Effector CD4-positive, alpha-beta T cell (primary cell): ENCODE measurements at places on chromosomes 1 and 21.

- DNase-seq, result no peak
Measured at GRCh38 chr1:182147136-182147820, 85.8 kb upstream of the ZNF648 start.

DNA sequence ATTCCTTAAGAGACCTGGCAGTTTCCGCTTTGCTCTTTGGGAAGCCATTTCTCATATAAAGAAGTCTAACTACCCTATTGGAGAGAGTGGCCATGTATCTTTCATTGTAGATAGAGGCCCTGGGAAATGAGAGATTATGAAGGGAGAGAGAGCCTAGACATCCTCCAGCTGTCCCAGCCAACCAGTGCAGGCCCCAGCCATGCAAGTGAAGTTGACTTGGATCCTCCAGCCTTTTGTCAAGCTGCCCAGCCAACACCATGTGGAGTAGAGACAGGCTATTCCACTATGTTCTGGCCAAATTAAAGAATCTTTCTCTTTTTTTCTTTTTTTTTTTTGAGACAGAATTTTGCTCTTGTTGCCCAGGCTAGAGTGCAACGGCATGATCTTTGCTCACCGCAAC, 7.1 kb upstream of the ANP32E start:
- DNase-seq, result no peak

- DNase-seq, result no peak
Measured at GRCh38 chr21:45290948-45291612, 3.4 kb upstream of the POFUT2 start.

DNA sequence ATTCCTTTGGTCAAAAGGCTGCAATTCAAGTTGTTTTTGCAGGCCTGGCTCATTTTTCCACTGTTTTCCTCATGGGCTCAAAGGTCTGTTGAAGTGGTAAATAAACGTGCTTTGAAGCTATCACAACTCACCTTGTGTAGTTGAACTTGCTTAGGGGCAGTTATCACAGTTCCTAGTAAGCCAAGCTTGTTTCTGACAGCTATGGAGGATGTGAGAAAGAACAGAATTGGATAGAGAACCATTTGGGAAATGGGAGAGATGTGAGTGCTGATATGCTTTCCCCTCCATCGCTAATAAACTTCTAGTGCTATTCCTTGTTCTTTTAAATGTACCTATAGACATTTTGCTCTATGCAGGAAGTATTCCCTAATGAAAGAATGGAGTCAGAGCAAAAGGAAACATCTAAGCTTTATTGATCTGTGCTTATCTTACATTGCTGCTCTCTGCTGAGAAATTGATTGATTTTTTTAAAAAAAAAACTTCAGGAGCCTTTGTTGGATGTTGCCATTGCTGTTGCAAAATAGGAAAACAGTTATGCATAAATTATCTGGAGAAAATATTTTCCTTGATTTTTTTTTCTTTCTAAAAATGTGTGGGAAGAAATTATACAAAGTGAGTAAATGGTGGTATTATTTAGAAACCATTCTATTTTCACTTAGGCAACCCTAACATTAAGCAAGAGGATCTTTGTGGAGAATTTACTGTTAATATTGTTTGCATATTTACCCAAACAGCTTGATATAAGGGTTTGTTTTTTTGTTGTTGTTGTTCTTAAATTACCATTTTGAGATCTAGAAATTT, 118.2 kb downstream of the MAGI3 start:
- no peak for DNase-seq

DNA sequence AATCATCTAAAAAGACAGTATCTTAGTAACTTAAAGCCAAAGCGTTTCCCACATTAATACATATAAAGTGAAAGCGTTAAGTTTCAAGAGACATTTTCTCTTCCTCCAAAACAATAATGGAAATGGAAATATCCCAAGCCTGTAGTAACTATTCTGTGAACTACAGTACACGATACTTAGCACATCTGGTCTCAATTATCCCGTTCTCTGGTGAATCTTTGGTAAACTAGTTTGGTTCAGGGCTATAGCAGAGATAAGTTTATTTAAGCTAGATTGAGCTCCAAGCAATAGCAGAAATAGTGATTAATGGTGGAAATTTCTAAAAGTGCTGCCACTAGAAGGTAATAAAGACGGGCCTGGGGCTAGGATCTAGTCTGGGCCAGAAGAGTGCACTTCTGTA, 55.2 kb downstream of the PCNX2 start:
- DNase-seq, result no peak

DNA sequence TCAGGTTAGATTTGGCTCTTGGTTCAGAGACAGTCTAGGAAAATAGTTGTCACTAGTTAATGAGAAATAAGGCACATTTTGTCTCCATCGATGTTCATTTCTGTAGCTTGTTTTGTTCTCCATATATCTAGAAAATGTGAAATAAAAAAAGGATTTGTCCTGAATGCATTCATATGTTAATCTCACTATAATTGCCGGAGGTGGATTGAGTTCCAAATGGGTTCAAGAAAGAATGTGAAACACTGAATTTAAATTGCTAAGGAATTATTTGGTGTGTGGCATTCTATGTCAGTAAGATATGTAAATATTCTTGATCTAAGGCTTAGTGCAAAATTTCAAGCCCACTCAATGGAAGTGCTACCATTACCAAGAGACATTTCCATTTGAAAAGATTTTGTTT, 176.7 kb downstream of the LRRC7 start:
- no peak for DNase-seq

GRCh38 chr1:180975551-180975950, 47.1 kb downstream of the STX6 start:
- no peak for DNase-seq

- no peak for DNase-seq
Measured at GRCh38 chr1:225454733-225455132, 26.9 kb upstream of the LBR start.

- no peak for DNase-seq
Measured at GRCh38 chr1:14242123-14242522, 356.4 kb upstream of the KAZN start.
